Stimulated activated CD8-positive, alpha-beta memory T cell treated with anti-CD3 and anti-CD28 coated beads, Interleukin-4, amount 100 ng/mL, for 48 hours (primary cell): ENCODE measurements at places on chromosomes 5 and 9.

DNA sequence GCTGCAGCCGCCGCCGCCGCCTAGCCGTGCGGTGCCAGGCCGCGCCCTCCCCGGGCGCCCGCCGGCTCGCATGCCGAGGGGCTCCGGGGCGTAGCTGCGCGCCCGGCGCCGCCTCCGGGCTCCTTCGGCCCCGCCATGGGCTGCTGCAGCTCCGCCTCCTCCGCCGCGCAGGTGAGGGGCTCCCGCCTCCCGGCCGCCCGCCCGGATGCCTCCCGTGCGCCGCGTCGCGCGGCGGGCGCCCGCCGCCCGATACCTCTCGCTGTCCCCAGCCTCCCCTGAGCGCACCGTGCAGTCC lies 230 bp downstream of the SLC44A1 start:
- DNase-seq, result no peak

GRCh38 chr5:176171171-176171760 lies 67.0 kb upstream of the SIMC1 start:
- no peak for DNase-seq

GRCh38 chr9:88534456-88535225 lies at the start of gene NXNL2:
TSS of gene NXNL2 (plus strand) at chr9:88535178. CDS start at chr9:88535435, 257 bp downstream.
- peak; percentile 47 for DNase-seq

GRCh38 chr5:102561894-102562760 lies 63.3 kb upstream of the SLCO6A1 start:
- peak; percentile 42 for DNase-seq

GRCh38 chr9:128369024-128369706 lies 2.0 kb upstream of the URM1 start:
- no peak for DNase-seq

- DNase-seq, result no peak
Measured at GRCh38 chr9:74309654-74310053, 187.5 kb upstream of the RORB start.

DNA sequence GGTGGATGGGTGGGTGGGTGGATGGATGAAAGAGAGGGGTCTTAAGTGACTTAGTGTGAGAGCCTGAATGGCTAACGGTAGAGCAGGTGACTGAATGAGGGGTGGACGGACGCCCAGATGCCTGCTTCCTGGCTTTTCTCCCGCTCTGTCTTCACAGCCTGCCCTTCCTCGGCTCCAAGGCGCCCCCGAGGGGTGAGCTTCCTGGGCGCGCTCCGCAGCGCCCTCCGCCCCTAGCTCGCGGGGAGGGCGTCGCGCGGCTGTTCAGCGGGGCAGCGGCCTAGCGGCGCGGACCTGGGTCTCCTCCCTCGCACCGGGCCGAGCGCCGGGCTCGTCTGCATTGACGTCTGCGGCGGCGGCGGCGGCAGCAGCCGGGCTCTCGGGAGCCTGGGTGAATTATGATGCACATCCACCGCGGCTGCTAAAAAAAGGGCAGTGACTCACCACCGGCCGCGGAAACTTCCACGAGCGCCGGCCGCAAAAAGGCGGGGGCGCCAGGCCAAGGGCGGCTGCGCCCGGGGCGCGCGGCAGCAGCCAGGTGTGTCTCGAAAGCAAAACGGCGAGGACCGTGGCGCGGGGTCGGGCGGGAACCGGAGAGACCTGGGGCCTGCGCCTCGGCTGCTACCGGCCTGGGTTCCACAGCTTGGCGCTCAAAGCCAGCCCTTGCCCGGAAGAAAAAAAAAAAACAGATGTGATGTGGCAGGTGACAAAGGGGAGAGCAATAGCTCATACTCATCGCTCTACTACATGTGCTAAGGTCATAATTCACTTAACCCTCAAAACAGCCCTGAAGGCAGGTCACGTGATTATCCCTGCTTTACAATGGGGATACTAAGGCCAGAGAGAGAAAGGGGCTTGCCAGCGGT lies 143.0 kb upstream of the ADRA1B start:
- peak; percentile 89 for DNase-seq

DNA sequence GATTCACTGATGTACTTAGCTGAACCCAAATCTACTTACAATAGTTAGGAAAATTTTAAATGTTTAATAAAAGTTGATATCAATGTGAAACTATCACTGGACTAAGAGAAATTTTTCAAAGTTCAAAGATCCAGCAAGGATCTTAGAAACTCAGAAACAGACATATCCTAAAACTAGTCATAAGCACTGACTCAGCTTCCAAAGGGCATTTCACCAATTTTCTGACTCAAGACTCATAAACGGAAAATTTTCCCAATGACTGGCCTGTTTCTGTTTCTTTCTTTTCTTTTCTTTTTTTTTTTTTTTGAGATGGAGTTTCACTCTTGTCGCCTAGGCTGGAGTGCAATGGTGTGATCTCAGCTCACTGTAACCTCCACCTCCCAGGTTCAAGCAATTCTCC lies 66.6 kb downstream of the CDC14B start:
- no peak for DNase-seq

DNA sequence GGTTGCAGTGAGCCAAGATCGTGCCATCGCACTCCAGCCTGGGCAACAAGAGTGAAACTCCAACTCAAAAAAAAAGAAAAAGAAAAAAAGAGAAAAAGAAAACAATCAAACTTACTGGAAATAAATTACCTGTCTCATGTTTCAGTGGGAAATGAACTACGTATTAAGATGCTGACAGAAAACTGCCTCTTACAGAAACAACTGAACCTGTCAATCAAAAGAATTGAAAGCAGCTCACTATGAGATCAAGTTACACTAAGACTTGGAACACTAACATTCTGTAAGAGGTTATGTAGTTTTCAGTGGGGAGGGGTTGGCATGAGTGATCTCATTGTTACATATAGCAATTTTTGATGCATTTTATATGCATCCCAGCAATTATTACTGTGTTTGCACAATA lies 64.4 kb upstream of the SPATA31E1 start:
- no peak for DNase-seq

- DNase-seq, result no peak
Measured at GRCh38 chr9:70468291-70468690, 53.8 kb upstream of the KLF9 start.

DNA sequence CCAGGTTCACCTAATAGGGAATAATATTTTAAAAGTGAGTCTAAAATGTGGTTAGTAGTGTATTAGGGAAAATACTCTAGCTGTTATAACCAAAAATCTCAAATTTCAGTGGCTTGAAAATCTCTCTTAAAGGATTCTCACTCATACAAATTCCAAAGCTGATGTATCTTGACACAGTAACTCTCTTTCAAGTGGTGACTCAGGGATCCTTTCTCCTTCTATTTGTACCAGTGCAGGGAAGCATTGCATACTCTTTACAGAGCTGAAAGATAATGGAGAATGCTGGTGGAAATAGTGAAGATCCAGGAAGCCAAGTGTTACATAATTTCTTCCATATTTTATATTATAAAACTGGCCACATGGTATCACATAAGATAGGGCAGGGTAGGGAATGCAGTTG lies 560.2 kb upstream of the CDH9 start:
- no peak for DNase-seq

DNA sequence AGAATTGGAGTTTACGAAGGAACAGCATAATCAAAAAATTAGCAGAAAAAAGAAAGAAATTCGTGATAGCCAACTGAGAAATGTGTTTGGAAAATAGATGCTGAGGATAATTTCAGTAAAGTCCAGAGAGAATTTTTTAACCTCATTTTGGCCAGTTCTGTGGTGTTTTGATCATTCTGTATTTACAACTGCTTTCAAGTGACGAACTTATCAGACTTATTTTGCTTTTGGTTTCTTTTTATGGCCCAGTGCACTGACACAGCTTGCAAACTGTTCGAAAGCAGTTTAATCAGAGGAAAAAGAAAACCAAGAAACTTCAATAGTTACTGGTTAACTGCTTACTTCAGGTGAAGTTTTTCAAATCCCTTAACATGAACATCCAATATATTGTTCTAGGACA lies 1.9 kb downstream of the SDHA start:
- DNase-seq, result no peak

GRCh38 chr9:134025606-134026541 lies 593 bp downstream of the BRD3OS start:
- peak; percentile 72 for DNase-seq

DNA sequence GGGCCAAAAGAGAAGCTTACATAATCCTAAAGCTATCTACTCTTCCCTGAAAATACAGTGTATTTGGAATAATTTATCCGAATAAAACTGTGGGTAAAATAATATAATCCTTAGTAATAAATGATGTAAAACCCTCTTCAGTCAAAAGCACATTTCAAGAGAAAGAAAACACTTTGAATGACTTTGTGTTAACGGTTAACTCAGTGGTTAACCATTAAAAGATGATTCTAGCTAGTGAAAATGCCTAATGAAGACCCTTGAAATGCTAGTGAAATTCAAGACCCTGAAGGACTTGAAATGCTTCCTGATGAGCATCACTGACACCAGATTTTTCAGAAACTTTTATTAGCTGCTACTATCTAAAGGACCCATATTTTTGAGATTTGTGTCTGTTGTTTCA lies 70.7 kb downstream of the COX7C start:
- DNase-seq, result no peak

DNA sequence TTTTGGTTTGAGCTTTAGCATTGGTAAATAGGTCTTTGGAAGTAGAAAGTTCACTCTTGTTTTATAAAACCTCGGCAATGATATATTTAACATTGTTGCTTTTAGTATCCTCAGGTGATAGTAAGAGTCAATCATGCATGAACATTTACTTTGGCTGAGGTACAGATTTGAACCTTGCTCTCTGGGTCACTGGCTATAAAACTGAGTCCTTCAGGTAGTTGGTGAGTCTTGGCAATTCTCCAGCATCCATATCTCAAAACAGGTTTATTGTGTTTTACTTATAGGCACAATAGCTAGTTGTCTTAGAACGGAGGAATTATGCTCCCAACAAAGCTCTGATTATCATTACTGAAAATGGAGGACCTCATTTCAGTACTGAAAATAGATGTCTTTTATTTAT lies 75.1 kb downstream of the MAT2B start:
- no peak for DNase-seq

DNA sequence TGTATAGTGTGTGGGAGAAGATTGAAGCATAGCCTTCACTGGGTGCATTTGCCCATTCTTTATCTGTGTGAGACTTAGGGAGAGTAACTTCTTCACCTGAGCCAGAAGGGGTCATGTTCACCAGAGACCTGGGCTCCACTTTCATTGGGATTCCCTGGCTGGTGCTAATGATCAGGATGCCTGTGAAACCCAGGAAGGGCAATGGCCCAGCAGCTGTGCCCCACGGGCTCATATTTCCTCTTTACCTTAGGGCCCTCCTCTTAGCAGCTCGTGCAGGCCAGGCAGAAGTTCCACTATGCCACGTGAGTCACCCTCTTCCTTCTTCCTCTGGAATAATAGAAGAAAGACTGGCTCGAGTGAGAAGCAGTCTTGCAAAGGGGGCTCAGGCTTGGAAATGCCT lies 5.0 kb downstream of the PPARGC1B start:
- DNase-seq, result peak; percentile 17

- no peak for DNase-seq
Measured at GRCh38 chr5:157473383-157474320, 13.6 kb downstream of the NIPAL4 start.

DNA sequence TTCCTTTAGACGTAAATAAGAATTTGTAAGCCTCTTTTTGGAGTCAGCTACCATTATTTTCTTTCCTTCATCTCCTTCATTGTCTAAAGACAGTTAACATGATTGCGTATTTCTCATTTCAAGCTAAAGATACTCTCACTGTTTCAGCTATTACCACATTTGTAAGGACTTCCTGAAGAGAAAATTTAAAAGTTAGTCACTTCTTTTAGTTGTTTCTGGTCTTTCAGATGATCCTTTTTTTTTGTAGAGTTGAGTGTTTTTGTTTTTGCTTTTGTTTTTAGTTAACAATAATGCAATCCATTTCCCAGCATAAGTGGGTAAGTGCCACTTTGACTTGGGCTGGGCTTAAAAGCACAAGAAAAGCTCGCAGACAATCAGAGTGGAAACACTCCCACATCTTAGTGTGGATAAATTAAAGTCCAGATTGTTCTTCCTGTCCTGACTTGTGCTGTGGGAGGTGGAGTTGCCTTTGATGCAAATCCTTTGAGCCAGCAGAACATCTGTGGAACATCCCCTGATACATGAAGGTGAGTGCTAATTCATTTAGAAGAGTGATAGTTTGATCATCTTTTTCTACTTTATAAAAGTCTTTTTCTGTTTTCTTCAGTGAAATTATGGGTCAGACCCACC lies 2.0 kb downstream of the IL31RA start:
- DNase-seq, result no peak

DNA sequence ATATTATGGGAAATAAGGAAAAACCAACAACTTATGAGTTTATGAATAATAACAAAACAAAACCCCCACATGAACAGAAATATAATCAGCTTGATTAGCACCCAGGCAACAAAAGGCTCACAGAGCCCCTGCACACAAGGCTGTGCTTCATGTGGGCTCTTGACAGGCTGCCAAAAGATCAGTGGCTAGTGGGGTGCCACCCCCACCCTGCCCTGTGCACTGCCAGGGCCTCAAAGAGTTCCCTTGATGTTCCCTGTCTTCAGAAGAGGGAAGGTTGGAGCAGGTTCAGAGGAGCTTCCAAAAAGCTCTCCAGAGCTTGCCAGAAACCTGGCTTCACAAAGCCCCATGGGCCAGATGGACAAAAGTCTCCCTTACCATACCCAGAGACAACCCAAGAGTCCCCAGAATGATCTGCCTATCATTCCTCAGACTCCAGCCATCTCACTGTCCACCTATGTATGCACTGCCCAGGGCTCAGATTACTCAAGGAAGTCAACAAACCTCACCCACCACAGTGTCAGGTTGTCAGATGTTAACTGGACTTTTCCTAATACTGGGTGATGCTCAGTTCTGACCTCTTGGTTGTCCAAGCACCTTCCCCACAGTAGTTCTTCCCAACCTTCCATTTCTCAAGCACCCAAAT lies 87.5 kb downstream of the SIL1 start:
- DNase-seq, result no peak

GRCh38 chr9:105608721-105609598 lies 51.0 kb downstream of the FKTN start:
- DNase-seq, result no peak

DNA sequence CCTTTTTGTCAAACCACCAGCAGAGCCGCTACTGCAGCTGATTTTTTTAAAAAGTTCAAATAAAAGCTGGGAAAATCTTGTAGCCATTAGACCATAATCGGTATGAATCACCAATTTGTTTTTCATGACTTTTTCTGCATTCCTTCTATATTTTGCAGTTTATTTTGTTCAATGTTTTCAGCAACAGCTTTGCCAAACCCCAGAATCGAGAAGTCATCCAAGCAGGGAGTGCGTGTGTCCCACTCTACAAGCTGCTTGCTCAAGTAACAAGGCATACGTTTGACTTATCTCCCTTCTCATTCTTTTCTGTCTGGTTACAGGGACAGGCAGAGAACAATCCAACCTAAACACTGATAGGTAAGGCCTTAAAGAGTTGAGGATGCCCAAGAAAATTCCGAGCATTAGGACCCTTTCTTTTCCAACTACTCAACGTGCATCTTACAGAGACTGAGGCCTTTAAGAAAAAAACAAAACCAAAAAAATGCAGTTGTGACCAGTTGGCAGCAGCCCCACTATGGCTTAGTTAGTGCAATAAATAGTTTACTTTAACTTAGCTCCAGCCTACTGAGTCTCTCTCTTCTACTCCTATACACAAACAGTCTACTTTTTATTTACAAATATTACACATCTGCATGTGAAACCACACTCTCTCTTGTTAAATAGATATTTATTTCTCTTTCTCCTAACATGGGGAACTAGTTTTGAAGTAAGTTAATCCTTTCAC lies 134.7 kb upstream of the SLIT3 start:
- DNase-seq, result no peak

- DNase-seq, result no peak
Measured at GRCh38 chr5:9564752-9565151, 18.9 kb upstream of the SEMA5A start.
